Right lung (tissue), 10 donors: ENCODE measurements at places on chromosomes 16 and 17.
A peak's percentile ranks its signal among the peaks of the same experiment; 100 is the strongest.

- peak; percentile 92 for DNase-seq
Measured at GRCh38 chr17:10114931-10115535, 83.4 kb downstream of the GAS7 start.

DNA sequence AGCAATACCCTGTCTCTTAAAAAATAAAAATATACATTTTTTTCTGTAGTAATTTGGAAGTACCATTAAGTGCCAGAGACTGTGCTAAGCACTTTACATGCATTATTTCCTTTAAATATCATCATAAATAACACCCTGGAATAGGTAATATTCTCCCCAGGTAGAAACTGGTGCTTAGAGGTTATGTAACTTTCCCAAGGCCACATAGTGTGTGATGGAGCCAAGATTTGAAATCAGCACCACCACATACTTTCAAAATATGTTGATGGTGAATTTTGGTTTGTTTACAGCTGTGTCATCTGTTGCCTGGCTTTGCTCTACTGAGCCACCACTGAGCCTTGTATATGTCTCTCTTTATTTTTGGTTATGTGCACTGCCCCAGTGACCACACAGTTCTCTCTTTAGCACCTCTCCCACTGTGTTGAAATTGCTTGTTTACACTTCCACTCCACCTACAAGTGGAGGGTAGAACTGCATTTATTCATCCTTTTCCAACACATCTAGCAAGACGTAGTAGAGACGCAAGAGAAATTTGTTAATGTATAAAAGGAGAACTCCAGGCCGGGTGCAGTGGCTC is 19.0 kb upstream of the NBR1 start:
- DNase-seq = no peak

GRCh38 chr16:29029168-29029994 is 44.5 kb downstream of the LAT start:
- no peak for DNase-seq

GRCh38 chr17:44847586-44847985 is at the start of gene HIGD1B:
TSS of gene HIGD1B (plus strand) at chr17:44847883. CDS start at chr17:44848153, 270 bp downstream.
- no peak for DNase-seq

- DNase-seq = no peak
Measured at GRCh38 chr16:3716831-3717234, 491 bp downstream of the TRAP1 start.

- DNase-seq = no peak
Measured at GRCh38 chr16:86732621-86733295, 154.4 kb downstream of the FOXL1 start.

DNA sequence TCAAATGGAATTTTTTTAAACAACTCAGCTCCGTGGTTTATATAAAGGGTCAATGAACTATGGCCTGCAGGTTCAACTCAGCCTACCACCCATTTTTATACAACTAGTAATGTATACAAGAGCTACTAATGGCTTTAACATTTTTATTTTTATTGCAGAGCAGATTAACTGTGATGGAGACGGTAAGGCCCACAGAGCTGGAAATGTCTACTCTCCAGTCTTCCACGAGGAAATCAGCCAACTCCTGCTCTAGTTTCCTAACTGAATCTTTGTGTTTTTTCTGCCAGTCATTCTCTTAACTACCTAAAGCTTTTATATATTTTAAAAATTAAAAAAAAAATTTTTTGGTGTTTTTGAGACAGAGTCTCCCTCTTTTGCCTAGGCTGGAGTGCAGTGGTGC is 385.1 kb upstream of the MAF start:
- DNase-seq = peak; percentile 63

- no peak for DNase-seq
Measured at GRCh38 chr17:63850401-63850800, 7.9 kb upstream of the SMARCD2 start.

GRCh38 chr17:7922845-7923628 is 6.6 kb downstream of the KCNAB3 start:
- peak; percentile 91 for DNase-seq

GRCh38 chr17:37067555-37068111 is 118.9 kb downstream of the AATF start:
- no peak for DNase-seq

GRCh38 chr17:39551879-39552278 is 55.8 kb downstream of the NEUROD2 start:
- no peak for DNase-seq

DNA sequence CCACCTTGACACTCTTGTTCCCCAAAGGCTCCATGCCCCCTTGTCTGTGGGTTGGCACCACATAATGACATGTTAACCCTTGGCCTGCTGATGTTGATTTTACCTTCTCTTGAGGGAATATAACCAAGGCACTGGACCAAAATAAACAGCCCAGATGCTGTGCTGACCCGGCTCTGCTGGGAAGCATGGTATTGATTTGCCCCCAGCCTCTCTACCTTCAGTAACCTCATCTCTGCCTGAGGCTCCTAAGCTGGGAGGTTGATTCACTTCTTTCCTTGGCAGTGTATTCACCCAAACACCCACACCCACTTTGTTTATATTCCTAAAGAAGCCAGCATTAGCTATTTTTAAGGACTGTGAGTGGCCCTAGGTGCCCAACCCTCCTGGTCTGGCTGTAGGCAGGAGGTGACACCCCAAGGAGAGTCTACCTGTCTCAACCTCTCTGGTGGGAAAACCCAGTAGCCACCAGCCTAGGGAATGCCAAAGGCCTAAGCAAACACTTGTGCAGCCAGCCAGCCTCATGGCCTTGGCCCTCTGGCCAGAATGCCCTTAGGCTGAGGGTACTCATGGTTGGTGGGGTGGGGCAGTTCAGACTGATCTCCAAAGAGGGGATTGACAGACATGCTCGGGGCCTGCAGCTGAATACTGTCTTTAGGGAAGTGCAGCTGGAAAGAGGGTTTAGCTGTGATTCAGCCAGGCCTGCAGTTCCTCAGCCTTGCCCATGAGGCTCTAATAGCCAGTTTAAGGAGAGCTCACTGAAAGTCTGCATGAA is 42.7 kb downstream of the GNAO1 start:
- no peak for DNase-seq

DNA sequence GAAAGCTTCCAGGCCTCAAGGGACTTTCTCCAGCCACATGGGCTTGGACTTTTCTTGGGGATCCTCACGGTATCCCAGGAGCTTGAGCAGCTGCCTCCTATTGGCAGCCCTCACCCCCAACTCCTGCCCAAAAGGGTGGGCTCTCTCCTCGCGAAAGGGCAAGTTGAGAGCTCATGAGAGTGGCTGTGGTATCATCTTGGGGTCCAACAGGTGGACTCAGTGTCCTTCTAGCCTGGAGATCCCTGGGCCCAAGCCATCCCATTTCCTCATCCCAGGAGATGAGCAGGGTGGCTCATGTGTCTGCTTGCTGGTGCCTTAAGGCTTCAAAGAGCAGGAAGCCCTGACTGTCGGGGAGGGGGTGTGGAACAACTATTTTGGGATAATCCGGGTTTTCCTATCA is 17.7 kb downstream of the TBX4 start:
- no peak for DNase-seq
